ENCODE measurements at places on chromosomes 5 and 9.

GRCh38 chr5:82793808-82794419, 283.3 kb downstream of the TMEM167A start:
- DNase-seq: peak; percentile 41

- no peak for DNase-seq
Measured at GRCh38 chr5:168244838-168245559, 46.4 kb upstream of the WWC1 start.

DNA sequence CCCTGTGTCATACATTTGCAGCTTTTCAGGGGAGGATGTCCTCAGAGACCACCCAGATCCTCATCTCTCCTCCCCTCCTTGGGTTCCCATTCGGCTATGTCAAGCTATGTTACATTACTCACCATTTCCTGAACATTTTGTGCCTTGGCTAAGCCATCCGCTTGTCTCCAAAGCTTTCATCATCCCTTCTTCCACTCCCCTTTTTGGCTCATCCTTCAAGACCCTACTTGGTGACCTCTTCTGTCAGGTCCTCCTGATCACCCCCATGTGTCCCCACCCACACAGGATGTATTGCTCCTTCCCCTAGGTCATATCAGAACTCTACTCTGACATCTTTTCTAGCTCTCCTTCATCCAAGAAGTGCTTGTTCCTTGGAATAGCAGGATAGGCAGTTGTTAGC, 81.8 kb downstream of the BOD1 start:
- no peak for DNase-seq

- DNase-seq: no peak
Measured at GRCh38 chr9:134635351-134636148, 6.1 kb upstream of the COL5A1 start.

DNA sequence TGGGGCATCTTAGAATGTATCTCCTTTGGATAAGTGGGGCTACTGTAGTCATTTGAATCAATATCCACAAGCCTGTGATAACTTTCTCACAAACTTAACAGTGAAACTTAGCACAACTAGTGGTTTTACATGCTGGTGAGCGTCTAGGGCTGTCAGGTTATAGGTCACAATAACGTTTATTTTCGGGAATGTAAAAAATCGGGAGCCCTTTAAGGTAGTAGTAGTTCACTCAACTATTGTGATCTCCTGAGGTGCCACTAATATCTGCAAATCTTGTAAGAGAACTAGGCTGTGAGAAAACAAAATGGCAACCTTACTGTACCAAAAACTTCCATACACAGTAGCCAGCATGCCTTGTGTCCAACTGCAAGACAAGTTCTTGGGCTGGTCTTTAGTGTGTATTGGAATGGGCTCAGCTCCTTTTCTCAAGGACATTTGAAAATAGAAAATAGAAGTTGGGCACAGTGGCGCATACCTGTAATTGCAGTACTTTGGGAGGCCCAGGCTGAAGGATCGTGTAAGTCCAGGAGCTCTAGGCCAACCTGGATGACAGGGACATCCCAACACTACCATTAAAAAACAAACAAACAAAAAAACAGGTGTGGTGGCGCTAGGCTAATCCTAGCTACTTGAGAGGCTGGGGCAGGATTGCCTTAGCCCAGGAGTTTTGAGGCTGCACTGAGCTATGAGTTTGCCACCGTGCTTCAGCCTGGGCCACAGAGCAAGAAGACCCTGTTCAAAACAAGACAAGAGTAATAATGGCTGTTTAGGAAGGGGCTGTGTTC, 5.2 kb upstream of the PKN3 start:
- no peak for DNase-seq

DNA sequence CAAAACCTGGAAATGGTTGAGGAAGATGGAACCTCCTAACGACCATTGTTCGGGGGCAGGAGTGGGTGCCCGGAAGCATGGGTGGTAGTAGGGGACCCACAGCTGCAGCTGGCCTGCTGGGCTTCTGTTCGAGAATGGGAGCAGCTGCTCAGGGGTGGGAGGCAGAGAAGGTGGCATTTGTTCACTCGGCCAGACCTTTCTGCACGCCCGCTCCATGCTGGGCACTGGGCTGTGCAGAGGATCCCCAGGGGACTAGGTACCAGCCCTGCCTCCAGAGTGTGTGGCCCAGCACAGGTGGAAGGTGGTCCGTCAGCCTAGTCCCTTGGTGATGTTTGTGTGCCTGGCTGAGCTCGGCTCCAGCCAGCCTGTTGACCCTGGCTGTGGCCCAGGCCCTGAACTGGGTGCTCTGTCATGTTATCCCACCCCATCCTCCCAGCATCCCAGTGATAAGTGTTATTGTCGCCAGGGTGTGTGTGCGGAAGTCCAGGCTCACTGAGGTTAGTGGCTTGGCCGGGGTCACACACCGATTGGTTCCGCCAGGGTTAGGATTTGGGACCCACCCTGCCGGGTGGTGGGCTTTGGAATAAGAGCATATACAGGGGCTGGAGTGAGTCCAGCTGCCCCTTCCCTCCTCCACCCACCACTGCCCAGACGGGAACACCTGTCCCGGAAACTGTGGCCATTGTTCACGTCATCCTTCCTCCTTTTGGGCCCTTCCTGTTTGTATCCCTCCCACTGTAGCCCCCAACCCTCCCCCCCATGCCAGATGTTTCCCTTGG, 4.8 kb downstream of the N4BP3 start:
- DNase-seq: no peak

DNA sequence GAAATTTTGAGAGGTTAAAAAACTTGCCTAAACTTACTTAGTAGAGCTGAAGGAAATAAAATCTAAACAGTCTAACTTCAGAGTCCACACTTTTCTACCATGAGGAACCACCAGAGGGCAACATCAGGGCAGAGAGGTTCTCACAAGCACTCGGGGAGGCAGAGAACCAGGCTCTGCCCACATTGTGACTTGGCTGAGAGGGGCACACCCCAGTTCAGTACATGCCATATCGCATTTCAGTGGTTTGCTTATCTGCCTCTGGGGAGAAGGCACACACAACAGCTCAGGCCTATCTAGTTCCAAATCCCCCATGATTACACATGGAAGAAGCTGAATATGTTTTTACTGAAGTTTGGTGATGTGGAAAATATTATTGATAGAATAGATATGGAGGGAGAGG, 49.2 kb downstream of the EQTN start:
- no peak for DNase-seq

- DNase-seq: no peak
Measured at GRCh38 chr5:72811849-72812248, 4.6 kb upstream of the TNPO1 start.

DNA sequence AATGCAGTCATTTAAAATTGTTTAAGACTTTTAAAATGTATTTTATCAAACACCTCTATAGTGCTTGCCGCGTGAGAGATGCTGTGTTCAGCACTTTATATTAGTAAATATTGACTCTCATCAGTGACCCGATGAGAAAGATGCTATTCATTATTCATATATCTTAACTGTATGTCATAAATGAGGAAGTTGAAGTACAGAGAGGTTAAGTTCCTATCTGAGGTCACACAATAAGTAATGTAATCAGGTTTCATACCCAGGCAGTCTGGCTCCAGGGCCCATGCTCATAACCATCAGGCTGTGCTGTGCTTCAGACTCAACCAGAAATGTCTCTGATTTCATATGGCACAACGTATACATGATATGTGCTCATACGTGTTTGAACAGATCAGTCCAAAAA, 119.0 kb downstream of the SV2C start:
- DNase-seq: no peak

GRCh38 chr5:6598351-6598900, 34.4 kb downstream of the NSUN2 start:
- no peak for DNase-seq

DNA sequence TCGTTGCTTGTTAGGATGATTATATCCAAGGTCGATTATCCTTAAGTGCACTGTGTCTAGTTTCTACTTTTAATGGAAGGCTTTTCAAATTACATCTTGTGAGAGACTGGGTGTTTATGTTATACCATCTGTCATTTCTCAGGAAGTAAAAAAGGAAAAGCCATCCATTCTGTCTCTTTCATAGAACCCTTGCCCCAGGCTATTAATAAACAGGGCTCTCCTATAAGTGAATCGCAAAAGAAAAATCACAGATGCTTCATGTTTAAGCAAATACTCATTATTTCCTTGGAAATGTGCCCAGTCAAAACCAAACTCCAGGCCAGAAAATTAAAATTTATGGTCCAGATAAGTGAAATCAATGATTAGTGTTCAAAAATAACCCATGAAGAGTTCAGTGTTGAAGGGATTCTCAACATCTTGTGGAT, 58.1 kb downstream of the STARD4 start:
- no peak for DNase-seq

DNA sequence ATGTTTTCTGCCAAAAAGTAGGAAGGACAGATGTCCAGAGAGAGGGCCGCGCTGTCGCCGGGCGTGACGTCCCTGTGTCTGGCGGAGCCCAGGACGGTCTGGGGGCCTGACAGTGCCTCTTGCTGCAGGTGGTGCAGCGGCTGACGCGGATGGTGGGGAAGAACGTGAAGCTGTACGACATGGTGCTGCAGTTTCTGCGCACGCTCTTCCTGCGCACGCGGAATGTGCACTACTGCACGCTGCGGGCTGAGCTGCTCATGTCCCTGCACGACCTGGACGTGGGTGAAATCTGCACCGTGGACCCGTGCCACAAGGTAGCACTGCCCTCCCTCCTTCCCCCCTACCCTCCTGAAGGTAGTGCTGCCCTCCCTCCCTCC, 7.8 kb downstream of the NELFB start:
- no peak for DNase-seq

DNA sequence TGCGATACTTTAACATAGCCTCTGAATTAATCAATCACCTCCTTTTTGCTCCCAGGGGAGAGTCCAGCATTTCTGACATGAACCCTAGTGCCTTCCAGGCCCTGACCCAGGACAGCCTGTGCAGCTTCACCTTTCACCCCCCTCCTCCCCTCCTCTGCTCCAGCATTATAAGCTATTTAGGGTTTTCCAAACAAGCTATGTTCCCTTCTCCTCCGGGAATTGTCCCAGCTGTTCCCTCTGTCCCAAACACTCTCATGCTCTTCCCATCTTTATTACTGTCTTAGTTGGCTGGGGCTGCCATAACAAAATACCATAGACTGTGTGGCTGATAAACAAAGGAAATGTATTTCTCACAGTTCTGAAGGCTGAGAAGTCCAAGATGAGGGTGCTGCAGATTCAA, 161.5 kb downstream of the EBF1 start:
- no peak for DNase-seq

GRCh38 chr9:2359891-2360471, 261.6 kb upstream of the VLDLR start:
- no peak for DNase-seq

DNA sequence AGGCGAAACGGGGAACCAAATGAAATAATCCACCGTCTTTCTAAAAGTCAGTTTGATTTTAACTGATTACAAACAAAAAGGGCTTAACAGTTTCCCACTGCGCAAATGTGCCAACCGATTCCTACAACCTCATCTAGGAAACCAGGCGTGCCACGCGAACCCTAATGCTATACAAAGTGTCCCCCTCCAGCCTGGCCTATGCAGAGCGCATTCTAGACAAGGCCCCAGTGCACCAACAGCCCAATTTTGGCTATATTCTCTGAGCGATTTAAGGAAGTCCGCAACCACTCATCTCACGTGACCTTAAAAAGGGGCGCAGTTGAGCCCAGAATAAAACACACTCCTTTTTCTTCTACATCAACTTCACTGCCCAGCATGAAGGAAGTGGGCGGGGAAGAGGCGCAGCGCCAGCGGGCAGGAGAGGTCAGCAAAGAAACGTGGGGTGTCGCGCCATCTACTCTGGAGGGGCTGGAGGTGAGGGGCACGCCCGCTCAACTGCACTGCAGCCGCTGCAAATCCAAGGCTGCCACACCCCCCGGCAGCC, 779 bp downstream of the FAM13B start:
- peak; percentile 61 for DNase-seq

DNA sequence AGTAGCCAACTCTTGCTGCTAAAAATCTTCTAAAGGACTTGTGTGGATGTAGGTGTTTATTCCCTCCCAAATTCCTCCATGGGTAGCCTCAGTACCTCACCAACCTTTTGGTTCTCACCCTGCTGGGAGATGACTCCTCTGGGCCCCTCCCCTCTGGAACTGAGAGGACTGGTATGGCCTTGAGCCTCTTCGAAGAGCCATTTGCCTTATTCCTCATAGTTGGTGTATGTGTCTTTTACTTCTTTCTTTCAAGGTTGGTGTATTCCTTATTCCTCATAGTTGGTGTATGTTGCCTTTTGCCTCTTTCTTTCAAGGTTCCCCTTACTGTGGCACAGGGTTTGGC, 48.3 kb downstream of the GNAQ start:
- no peak for DNase-seq

DNA sequence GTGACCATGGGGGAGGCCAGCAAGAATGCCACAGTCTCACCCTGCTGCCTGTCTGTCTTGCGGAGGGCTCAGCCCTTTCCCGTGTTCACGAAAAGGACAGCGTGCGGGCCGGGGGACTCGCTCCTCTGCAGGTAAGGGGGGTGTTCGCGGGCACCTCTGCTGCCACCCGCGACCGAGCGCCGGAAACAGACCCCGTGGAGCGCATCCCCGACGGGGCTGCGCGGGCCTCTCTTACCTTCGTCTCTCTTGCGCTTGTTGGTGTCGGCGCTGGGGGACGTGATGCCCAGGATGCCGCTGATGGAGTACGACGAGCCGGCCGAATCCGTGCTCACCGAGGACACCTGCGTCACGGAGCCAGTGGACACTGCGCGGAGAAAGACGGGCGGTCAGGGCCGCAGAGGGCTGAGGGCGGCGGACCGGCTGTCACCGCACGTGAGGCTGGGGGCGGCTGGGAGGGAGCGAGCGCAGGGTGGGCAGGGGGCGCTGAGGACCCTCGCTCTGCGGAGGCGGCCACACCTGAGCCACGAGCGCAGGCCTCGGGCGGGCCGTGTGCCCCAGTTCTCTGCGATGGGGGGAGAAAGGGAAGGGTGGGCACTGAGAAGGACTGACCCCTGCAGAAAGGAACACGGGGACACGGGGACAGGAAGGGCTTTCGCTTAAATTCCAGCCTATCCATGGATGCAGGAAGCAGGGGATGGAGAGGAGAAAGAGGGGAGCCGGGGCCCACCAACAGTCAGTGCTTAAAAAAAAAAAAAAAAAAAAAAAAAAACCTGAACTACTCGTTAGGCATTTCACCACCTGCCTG, 31.5 kb downstream of the PAX5 start:
- DNase-seq: no peak

- no peak for DNase-seq
Measured at GRCh38 chr9:134597041-134597913, 44.3 kb upstream of the COL5A1 start.

- DNase-seq: no peak
Measured at GRCh38 chr5:176534640-176535039, 2.6 kb downstream of the RNF44 start.

DNA sequence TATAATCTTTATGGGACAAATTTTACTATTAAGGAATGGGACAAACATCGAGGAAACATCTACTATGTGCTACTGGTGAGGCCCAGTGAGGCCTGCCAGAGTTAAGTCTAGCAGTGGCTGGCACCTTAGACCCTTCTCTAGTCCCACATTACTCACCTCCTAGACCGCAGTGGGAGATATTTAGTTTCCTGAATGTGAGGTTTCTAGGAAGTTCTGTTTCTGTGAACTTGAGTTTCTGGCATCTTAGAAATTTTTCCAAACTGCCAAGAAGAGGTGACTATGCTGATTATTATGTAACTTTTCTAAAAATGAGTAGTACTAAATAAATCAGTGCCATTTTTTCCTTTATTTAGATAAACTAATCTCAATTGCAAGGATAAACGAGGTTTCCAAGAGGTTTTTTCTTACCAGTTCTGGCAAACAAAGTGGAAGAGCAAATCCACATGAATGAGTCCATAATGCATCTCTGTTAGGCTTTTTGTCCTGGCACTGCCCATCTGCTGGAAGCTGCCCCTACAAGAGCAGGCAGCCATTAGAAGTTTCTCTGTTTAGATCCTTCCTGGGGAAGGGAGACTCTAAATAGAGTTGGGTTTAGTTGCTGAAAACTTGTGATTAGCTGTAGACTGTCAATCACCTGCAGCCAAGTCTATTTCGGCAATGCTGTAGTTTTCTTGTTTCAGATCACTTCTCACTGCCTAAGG, 348.7 kb downstream of the MAN2A1 start:
- DNase-seq: no peak
